PC-3 (cell line): ENCODE measurements at places on chromosomes 4 and X. TPM values are rescaled to one million over a fixed set of nuclear protein-coding genes. Genes with fewer than 3 reads are reported as not detected.

- H3K27ac ChIP-seq, result no peak overlapping the region
- H3K4me3 ChIP-seq, result no peak overlapping the region
- no peaks in the 10 kb centered on the region for H3K36me3 ChIP-seq
- H3K27me3 ChIP-seq, result no peaks in the 10 kb centered on the region
Observed at GRCh38 chrX:64427281-64427680, 32.0 kb upstream of the MTMR8 start.

RIPPLY1 gene
- not detected in 2 replicates for total RNA-seq

DNA sequence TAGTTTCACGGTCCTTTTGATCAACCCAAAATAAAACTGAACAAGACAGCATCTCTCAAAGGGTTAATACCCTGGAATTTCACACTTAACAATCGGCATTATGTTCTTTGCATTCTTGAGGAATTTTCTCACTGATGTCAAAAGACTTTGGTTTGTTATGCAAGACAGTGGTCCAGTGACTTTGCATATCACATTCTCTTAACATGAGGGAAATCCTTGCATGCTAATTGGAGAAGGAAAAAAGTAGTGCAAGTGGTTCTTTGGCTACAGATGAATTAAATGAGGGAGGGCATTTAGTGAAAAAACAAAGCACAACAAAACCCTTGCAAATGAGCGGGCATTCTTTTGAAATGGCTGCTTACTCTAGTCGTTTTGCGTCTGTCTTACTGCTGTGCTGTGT lies 105.1 kb upstream of the LIMCH1 start:
- DNase-seq, result no peak
- peaks cover 6% of the 10 kb centered on the region; the same call in 1 of the 2 replicates for H3K4me1 ChIP-seq
- H3K36me3 ChIP-seq, result no peaks in the 10 kb centered on the region
- no peak overlapping the region for H3K27ac ChIP-seq

PLP1 gene
- not detected in 2 replicates for total RNA-seq
